Occipital lobe (tissue), 3 donors: ENCODE measurements at places on chromosomes 5 and 9.

GRCh38 chr5:135387629-135387960 lies 11.4 kb downstream of the MACROH2A1 start:
- no peak for DNase-seq

DNA sequence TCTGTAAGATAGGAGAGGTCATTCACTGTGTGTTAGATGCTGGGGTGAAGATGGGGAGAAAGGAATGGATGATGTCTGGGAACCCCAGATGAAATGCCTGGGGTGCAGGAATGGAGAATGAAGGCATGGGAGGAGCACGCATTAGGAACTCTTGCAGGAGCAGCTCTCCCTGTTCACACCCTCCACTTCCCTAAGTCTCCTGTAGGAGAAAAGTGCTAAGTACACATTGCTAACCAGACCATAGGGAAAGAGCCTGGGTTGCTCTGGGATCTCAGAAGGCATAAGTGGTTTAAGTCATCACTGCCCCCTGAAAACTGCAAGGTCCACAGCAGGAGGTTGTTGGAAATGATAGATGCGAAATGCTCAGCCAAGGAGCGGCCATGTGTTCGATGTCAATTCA lies 163.1 kb downstream of the SEC61B start:
- DNase-seq, result no peak

DNA sequence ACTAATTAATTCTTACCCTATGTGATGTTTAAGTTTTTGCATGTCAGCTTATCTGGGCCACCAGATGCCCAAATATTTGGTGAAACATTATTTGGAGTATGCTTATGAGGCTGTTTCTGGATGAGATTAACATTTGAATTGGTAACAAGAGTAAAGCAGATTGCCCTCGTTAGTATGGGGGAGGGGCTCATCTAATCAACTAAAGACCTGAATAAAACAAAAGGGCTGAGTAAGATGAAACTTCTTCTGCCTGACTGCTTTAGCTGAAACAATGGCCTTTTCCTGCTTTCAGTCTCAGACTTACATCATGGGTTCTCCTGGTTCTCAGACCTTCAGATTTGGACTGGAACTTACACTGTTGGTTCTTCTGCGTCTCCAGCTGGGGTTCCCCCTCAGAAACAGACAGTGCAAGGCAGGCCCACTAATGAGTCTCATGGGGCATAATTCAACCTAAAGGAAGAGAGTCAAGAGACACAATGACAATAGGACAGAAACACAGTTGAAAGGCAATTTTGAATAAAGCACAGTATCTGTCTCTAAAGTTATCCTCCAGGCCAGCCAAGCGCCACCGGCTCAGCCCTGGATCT lies 288.4 kb downstream of the CAAP1 start:
- DNase-seq, result no peak

DNA sequence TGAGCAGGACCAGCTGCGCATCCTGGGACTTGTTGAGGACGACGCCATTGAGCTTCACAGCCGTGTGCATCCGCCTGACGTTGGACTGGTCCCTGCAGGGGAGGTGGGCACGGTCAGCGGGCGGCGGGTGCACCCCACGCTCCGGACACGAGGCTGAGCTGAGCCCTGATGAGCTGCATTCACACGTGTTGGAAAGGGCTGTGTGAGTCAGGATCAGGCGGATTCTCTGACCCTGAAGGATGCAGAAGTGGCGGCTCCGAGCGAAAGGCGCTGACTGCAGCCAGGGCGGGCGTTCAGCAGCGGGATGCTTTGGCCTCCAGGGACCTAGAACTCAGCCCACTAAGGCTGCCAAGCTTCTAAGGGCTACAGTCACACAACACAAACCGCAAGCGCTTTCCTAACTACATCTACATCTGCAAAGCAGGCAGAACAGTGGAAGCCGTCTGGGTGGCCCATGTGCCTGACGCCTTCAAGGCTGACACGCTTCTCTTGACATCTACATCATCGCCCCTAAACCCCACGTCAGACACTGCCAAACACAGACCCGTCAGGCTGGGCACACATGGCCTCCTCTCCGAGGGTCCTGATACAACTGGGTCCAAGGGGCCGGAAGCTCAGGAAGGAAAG lies 44.9 kb downstream of the NKD2 start:
- DNase-seq, result no peak

GRCh38 chr5:84430079-84430478 lies 45.4 kb upstream of the EDIL3 start:
- DNase-seq, result no peak

- peak; percentile 53 for DNase-seq
Measured at GRCh38 chr5:180784497-180785097, 18.0 kb downstream of the MGAT1 start.
